DMS 273 treated with DMSO at 0.1 percent for 48 hours (cell line): ENCODE measurements at places on chromosomes 12 and 14.

GRCh38 chr12:109018296-109018695 is 2.6 kb downstream of the SVOP start:
- no peak for DNase-seq

- no peak for DNase-seq
Observed at GRCh38 chr12:49792976-49793580, 35.1 kb downstream of the NCKAP5L start.

- DNase-seq: no peak
Observed at GRCh38 chr12:116157845-116158267, 119.6 kb downstream of the MED13L start.

- no peak for DNase-seq
Observed at GRCh38 chr12:4118017-4118510, 155.5 kb upstream of the CCND2 start.

- DNase-seq: no peak
Observed at GRCh38 chr12:14997998-14998397, 25.2 kb downstream of the PDE6H start.
